CD8-positive, alpha-beta memory T cell (primary cell): ENCODE measurements at places on chromosomes 2 and 18.

- peak; percentile 50 for DNase-seq
These were observed 1.2 kb downstream of the ZFP36L2 start for GRCh38 chr2:43225093-43225787.

GRCh38 chr2:138476940-138477339 lies 24.6 kb upstream of the SPOPL start:
- DNase-seq: no peak

DNA sequence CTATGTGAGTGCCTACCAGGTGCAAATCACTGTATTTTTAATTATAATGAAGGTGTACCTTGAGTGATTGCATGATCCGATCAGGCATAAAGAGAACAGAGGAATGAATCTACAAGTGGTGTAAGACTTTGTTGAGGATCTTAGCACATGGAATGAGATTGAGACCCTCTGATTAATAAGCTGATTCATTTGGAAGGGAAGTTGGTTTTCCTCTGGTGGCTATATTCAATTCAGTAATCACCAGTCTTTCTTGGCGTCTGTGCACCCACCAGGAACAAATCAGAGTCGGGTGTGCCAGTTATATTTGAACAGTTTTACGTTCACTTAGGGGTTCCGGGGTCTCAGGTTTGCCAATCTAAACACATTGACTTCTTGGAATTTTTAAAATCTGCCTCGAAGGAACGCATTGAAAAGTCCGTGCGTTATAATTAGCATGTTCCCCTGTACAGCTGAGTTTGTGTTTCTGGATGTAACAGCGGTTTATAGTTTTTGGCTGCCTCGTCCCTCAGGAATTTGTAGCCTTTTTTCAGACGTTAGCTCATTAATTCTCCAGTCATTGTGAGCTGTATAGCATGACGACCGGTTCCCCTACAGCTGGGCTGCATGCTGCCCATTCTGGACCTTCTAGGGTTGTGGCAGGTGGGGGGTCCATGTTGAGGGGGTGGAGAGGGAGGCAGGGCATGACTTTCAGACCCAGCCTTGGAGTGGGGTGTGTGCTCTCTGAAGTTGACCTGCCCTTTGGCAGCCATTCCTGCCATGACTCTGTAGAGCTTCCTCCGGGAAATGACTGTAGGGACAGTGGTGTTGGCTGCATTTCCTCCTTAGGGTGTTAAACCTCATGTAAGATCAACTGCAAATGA lies 20.3 kb downstream of the MYO1B start:
- no peak for DNase-seq

- DNase-seq: no peak
These were observed 23.2 kb downstream of the SLC4A3 start for GRCh38 chr2:219650426-219651248.

DNA sequence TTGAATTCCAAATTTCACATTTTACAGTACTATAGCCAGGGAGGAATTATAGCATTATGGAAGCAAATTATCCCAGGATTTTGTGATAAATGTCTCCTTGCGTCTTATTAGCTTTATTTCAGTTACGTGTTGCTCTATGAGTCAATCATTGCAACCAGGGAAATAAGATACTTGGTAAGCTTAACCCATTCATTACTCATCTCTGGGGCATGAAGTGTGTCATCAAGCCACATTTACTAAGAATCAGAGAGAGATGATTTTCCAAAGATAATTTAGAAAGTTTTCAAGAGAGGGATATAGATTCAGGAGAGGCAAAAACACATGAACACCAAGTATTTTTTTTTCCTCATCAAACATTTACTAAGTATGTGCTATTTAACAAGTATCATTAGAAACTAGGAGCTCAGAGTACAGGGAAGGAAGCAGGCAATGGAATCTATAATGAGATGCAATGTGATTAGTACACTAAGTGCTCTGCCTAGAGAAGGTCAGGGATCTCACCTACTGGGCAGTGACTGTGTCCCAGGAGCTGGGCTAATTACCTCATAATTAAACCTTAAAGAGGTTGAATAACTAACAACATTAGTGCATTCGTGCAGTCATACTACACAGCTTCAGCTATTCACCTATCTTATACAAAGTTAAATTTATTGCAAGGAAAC lies 217.8 kb upstream of the NXPH2 start:
- DNase-seq: no peak

- no peak for DNase-seq
These were observed 140.3 kb upstream of the DLX2 start for GRCh38 chr2:172242961-172243360.

- DNase-seq: peak; percentile 68
These were observed 164.3 kb downstream of the BCL2 start for GRCh38 chr18:63155169-63155852.
